ENCODE measurements at places on chromosomes 4 and X.

- DNase-seq: no peak
Observed at GRCh38 chrX:106302304-106302703, 134.2 kb downstream of the PWWP3B start.

GRCh38 chrX:9542106-9542760 is 77.4 kb downstream of the TBL1X start:
- DNase-seq: no peak

DNA sequence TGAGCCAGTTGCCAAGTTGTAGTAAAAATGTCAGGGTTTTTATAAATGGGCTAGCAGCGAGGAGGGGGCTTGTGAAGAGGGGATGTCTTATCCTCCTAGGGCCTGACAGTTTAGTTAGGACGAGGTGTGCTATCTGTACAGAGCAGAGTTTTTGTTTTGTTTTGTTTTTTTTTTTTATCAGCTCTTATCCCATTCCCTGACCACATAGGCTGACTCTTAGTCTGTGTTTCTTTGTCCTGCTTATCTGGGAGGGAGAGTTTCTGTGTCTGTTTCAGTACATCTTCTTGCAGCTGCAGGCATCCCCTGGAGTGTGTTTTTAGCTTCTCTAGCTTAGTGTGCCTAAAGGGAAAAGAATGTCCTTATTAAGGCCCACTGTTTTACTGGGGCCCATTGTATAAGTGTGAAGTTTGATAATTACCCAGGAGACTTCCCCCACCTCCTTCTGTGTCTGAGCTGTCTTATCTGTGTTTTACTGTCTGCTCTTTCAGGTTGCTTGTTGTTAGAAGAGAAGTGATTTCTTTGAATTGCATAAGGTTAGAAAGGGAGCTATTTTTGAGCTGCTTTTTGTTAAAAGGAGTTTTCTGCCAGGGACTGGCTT is 32.0 kb downstream of the PAGE2 start:
- no peak for DNase-seq

DNA sequence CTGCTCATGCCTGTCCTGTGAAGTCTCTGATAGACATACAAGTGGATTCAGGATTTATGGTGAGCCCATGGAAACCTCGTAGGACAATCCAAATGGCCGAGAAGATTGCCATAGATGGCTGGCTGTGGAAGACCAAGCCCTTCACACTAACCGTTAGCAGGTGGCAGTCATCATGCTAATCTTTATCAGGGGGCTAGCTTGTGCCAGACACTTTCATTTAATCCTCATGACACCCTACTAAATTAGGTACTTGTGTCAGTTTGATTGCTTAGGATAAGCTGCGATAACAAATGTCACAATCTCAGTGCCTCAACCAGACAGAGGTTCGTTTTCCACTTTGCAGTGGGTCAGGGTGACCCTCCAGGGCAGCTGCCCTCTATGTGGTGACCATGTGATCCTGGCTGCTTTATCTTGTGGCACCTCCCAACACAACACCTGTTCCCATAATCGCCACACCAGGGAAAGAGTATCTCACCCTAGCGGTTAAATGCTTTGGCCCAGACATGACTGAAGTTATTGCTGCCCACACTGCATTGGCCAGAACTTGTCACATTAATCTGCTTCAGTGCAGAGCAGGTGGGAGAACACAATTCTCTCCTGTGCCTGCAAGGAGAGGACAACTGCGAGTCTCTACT is 60.8 kb downstream of the REPS2 start:
- DNase-seq: no peak

DNA sequence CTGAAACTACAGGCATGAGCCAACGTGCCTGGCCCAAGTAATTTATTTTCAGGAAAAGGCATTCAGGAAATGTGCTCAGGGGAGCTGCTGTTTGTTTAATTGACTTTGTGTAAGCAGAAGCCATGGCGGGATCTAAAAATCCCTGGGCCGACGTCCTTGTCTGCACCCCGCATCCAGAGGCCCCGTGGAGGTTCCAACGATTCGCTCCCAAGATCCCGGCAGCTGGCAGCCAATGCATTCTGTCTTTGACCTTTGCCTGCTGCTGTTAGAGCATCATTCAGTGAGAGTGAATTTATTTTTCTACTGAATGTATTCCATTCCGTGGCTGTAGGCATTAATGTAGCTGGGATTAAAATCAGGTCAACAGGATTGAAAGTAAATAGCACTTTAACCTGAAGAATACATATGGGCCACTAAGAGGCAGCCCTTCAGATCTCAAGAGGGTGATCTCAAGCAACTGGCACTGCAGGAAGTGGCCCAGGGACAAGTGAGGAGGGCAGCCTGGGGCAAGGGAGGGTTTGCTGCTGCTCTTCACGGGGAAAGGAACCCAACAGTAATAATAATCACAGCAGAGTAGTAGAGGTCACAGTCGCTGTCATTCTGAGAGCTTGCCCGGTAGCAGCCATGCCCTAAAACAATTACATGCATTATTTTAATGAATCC is 75.2 kb downstream of the PSAPL1 start:
- no peak for DNase-seq

DNA sequence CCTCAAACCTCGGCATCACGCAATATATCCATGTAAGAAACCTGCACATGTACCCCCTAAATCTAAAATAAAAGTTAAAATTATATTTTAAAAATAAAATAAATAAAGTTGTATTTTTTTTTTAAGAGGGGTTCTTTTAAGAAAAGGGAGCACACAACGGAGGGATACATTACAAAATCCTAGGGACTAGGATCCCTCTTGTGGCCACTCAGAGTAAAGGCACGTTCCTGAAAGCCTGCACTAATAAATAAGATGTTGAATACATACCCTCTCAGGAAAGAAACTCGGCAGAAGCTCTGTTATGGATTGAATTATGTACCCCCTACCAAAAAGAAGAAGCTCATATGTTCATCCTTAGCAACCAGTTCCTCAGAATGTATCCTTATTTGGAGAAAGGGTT is 50.9 kb upstream of the PRDX4 start:
- no peak for DNase-seq

DNA sequence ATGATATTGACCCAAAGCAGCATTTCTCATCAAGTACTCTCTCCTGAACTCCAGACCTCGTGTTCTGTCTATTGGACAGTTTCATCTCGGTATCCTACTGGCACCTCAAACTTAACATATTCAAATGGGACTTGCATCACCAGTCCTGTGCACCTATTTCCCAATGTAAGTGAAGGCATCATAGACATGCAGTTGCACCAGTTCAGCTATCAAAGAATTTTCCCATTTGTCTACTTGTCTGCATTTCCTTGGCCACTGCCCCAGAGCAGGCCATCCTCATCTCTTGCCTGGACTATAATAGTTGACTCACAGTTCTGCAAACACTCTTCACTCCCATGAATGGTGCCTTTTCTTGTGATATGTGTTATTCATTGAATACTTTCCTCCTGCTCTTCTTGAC is 11.3 kb upstream of the LIMCH1 start:
- no peak for DNase-seq

DNA sequence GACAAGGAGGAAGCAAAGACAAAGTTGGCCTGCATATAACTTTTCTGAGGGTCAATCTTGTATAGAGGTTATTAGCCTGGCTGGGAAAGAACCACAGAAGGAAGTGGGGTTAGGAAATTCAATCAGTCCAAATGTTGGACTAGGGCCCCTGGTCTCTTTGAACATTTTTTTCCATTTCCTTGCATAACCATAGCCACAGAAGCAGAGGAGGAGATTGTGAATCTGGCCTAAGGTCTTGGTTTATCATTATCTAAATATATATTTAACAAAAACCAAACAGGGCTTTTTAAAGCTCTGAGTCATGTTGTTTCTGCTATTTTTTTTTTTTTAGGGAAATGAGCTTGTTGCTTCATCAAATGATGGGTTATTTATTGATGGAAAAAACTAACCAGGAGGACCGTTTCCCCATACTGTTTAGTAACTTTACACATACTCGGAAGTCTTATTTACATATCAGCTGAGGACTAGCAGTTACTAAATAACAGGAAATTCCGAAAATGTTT is 97.7 kb upstream of the ACSL4 start:
- DNase-seq: no peak

DNA sequence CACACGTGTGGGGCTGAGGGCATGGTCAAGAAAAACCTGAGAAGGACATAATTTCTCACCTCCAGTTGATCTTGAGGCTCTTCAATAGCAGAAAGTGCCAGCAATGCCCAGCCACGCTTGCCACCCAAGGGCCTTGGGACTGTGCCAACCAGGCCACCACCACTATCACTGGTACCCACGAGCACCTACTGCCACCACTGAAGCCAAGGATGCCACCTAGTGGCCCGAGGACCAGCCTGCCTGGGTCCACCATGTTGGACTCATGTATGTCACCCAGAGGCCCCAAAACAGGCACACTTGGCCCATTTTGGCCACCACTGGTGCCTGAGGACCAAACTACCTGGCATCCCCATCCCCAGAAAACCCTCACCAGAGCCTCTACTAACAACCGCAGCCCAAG is 191.8 kb downstream of the ADAM29 start:
- DNase-seq: no peak

GRCh38 chr4:147853706-147854105 is 121.8 kb downstream of the ARHGAP10 start:
- DNase-seq: no peak

DNA sequence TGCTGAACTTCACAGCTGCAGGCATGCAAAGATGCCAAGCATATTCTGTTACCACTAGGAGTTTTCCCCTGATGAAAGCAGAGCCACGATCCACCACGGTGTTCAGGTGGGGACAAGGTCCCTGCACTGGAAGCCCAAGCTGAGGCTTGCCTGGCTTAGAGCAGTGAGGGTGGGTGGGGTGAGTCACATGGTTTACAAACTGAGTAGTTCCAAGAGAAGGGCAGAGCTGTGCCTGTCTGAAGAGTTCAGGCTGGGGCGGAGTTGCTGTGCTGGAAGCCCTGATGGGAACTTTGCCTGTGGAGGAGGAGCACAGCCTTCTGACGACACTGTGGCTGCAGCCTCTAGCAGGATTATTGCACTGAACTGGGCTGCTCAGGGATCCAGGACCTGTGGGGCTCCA is 45.5 kb downstream of the FAM9B start:
- DNase-seq: no peak

DNA sequence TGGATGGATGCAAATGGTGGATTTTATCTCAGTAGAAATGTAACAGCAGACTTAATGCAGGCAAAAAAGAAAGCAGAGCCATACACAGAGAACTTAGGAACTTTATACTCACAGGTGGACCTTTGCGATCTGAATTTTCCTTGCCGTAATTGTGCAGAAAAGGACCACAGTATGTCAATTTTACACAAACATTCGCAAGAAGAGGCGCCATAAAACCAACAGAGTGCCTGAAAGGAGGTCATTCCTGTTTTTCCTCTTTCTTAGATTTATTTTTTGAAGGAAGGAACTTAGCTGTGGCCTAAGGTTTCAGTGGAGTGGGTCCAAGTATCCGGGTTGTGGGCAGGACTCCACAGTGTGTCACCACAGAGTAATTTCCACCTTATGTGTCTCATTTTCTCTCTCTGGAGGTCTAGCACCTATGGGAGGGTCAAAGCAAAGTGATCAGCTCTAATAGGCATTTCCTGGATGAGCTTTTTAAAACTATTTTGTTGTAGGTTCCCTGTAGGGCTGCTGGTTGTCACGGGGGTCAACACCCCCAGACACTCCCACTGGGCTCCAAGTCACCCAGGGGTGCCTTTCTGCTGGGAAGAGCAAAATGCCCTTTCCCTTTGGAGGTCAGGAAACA is 24.7 kb upstream of the PBDC1 start:
- DNase-seq: no peak

DNA sequence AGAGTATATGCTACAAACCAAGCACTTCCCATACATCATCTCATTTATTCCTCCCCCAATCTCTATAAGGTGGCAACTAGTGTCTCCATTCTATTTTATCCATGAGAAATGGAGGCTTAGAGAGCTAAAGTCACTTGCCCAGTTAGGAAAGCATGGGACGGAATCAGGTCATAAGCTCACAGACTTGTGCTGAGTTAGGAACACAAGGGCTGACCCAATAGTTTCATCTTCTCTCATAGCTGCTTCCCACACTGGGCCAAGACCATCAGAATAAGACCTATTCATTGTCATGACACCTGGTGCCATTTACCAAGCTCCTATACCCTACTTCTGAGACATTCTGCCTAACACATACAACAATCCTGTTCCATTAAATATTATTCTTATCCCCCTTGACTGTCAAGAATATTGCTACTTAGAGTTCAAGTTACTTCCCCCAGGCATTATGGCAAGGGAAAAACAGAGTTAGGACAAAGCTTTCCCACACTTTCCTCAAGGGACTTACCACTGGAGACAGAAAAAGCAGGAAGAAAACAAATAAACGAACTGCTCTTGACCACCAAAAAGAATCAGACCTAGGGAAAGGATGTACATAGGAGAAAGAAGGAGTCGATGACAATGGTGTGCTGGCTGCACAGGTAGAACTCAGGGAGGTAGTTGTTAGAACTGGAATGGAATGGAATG is 167.8 kb downstream of the LDB2 start:
- no peak for DNase-seq

DNA sequence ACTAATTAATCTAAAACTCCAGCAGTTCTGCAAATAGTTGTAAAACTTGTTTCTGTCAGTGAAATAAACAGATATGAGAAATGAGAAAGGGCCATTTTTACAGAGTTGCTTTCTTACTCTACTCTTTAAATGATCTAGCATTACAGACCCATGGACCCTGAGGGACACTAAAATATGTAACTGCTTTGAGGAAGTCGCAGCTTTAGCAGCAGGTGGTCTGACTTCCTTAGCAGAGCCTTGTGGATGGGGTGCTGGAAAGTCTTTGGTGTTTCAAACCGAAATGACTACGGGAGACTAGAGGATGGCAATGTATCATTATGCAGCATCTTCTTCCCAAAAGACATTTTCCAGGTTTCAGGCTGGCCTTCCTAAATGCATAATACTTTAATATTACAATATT is 18.7 kb downstream of the SHISA3 start:
- no peak for DNase-seq

DNA sequence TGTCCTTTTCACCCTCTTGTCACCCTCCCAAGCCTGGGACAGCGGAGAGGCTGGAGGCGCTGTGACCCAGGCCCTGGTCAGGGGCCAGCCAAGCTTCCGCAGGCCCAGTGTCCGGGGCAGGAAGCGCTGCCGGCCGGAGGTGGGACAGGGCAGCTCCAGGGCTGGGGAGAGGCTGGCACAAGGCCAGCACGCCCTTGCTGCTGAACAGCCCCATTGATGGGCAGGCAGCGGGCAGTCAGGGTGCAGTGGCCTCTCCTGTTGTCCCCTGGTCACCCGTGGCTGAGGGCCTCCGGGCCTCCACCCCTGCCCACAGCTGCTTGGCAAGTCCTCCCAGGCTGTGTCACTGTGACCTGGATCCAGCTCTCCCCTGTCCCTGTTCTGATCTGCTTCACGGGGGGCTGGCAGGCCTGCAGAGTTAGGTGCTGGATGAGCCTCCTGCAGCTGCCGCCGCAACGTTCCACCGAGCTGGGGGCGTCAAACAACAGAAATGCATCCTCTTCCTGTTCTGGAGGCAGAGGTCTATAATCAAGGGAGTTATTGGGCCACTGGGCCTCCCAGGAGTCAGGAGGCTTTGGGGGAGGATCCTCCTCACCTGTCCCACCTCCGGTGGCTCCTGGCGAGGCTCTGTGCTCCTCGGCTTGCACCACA is 107.9 kb downstream of the PSAPL1 start:
- DNase-seq: no peak
